ENCODE measurements at places on chromosomes 6 and 20.

- no peak for DNase-seq
Measured at GRCh38 chr20:25216199-25216945, 20.9 kb downstream of the ENTPD6 start.

DNA sequence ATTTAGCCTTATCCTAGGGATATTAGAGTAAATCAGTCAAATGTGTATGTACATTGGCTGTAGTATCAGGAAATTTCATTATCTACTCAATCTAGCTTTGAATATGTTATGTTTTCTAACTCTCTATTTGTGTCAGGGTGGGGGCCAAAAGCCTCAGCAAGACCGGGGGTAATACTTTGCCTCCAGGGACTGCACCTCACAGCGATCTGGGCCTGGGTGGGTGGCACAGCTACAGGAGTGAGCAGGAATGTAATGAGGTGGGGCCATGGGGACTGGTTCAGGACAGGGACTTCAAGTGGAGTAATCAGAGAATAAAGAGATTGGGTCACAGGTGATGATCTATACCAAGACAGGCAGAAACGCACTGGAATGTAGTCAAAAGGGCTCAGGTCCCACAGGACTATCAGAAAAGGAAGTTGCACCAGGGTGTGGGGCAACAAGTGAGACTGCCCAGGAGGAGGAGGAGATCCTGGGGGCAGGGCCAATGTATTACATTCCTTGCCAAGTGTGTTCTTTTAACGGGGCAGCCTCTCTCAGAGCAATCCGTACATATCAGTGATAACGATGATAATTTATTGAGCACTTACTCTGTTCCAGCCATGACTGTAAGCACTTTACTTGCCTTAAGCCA lies 54.0 kb downstream of the PIGU start:
- DNase-seq = no peak

- no peak for DNase-seq
Measured at GRCh38 chr20:17966432-17967310, 1.9 kb downstream of the SNX5 start.

DNA sequence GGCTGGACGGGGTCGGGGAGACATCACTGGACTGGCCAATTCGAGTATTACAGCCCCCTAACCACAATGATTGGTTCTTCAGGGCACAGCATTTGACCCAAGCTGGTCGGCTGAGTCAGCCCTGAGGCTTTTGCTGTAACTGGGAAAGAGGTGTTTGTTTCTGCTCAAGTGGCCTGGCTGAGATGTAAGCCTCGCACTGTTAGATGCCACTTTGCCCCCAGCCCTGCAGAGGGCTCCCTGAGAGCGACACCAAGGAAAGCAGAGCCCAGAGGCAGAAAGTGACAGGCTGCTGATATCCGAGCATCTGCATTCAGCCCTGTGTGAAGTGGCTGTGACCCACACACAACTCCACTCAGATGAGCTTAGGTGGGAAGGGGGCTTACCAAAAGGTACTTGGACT lies 19.4 kb downstream of the ERGIC3 start:
- DNase-seq = peak; percentile 26

GRCh38 chr20:22986601-22987000 lies 48.5 kb upstream of the SSTR4 start:
- DNase-seq = no peak

DNA sequence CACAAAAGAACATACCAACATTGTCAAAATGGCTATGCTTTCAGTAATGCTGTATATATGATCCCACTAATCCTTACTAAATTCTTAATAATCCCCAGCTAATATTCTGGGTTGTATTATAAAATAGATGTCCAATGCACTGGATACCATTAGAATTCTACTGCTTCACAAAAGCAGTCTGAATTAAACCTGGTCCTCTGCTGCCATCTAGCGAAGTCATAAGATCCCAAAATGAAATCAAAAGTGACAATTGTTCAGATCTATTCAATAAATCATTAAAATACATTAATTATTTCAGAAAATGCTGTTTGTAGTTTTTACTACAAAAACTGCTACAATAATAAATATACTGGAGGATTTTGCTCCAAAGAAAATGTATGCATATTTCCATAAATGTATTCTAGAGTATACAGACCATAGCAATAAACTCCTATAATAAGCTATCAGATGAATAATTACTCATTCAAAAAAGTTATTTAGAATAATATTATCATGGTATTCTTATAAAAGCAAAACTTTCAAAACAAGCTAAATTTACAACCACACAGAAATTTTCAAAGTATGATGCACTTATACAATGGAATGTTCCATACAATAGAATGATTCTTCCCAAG lies 92.6 kb downstream of the RNGTT start:
- no peak for DNase-seq

- no peak for DNase-seq
Measured at GRCh38 chr20:59398537-59399205, 98.3 kb downstream of the EDN3 start.
